Lung (tissue), 17 donors: ENCODE measurements at places on chromosomes 7 and 10.

DNA sequence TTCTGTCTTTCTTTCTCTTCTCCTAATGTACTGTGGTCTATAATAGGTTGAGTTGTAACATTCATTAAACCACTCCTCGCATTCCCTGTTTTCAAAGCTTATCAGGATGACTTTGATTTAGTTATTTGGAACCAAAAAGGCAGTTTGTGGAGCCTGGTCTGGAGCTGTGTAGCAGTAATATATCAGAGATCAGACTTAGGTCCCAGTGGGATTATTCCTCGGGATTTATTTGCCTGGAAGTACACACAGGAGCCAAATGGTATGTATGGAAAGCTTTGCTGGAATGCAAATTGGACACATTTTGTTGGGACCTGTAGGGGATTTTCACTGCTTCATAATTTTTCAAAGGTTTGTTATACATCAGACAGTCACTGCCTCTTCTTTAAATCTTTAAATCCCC lies 40.9 kb downstream of the GBF1 start:
- no peak for DNase-seq

DNA sequence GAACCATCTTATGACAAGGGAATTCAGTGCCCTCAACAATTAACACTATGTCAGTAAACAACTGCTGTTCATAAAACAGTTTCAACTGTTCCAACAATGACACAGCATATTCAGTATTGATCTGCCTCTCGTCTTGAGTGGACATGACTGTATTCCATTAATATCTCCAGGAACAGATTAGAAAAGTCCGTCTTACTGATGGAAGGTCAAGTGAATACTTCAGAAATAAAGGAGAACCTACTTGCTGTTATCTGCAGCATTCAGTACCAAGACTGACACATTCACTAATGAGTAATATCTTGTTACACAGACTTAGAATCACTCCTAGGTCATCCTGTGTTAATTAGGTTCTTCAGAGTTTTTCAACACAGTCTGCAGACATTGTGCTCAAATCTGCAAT lies 12.1 kb downstream of the KBTBD2 start:
- DNase-seq = no peak

DNA sequence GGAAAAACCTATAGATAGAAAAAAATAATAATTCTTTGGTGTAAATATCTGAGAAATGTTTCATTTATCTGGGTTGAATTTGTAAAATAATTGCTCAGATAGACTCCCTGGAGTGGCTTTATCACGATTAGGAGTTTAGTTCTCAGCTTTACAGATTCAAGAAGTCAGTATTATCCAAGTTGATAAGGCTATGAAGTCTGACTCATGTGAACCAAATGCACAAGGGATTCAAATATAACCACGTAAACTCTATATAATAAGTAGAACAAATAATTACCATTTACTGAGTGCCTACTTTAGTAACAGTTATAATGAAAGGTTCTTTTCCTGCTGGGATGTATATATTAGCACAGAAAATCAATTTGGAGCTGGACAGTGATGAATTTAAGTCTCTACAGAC lies 290.4 kb downstream of the PRKG1 start:
- no peak for DNase-seq

DNA sequence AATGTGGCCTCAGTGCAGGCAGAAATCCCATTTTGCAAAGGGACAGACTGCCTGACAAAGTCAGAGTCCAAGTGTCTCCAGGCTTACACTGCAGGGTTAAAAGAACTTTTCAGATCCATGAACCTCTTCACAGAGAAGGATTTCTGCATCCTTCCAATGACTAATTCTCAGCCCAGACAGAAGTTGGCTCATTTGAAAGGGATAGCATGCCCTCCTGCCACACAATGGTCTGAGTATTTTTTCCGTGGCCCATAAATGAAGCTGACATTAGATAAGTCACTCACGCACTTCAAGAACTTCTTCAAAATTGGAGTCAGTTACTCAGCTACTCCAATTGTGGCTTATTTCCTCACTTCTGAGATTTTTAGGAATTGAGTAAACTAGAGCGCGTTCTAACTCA lies 170.2 kb downstream of the PLXNA4 start:
- DNase-seq = no peak

GRCh38 chr7:121561717-121562116 lies 165.6 kb upstream of the FAM3C start:
- peak; percentile 11 for DNase-seq

GRCh38 chr7:129162732-129163131 lies 18.2 kb downstream of the TSPAN33 start:
- no peak for DNase-seq

- DNase-seq = peak; percentile 81
Observed at GRCh38 chr7:23531050-23531793, 559 bp downstream of the TRA2A start.

- DNase-seq = no peak
Observed at GRCh38 chr10:77463967-77464745, 173.5 kb downstream of the KCNMA1 start.

DNA sequence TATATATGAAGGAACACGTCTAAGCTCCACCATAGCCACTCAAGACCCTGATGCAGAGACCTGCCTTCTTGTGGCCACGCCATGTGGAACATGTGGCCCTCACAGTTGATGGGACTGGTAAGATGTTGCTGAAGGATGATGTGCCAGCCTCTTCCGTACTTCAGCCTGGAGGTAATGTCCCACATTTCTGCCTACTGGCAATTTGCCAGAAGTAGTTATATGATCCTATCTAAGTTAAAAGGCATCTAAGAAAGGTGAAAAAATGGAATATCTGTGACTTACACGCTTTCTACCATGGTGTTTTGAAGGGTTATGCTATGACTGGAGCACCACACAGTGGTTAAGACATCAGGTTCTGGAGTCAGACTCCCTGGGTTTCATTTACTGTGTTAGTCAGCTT lies 948.7 kb upstream of the GHITM start:
- no peak for DNase-seq

DNA sequence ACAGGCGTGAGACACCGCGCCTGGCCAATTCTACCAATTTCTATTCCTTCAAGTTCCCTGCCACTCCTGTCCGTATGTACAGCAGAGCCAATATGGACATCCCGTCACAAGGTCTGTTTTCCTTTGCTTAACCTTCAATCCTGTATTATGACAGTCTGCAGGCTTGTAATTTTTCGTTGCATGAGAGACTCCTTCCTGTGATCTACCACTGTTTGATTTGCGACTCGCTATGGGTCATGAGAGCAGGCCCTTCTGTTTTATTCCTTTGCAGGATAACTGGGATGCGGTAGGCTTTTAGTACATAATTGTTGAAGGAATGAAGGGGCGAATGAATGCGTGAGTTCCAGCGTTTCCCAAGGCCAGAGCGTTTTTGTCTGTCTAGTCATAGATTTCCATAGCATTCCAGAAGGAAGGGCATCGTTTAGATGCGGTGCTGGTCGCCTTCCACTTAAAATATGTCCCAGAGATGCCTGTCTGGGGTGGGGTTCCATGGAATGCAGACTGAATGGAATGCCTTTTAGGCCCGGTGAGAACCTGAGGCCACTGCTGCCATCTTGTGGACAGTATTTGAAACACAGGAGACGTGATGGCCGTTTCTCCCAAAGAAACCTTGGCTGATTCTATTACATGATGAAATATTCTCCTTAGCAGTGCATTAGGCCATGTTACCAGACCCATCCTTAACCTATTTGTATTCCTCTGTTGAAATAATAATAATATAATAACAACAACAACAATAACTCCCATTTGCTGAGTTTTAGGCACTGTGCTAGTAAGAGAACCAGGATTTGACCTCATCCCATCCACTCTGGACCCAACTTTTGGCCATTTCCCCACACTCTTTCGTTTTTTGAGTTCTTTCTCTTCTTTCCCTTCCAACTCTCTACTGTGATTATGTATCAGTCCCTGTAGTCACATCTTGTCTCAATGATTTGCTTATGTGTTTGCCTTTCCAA lies 193.2 kb downstream of the MYOF start:
- DNase-seq = peak; percentile 85

DNA sequence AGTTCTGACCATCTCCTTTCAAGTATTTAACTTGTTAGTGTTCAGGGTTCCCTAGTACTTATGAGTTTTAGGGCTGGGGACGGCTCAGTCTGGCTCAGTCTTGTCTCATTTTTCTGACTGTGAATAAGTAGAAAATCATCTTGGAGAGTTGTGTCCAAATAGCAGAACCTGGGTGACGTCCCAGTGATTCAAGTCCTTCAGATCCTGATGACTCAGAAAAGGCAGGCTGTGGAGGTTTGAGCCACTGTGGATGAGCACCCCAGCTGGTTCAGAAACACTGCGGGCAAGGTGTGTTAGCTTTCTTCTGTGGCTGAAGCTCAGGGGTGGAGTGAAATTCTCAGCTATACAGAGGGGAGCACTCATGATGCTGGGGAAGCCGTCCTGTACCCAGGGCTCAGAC lies 154.4 kb upstream of the NPY start:
- no peak for DNase-seq

- no peak for DNase-seq
Observed at GRCh38 chr10:44627591-44628354, 242.9 kb upstream of the CXCL12 start.

- DNase-seq = no peak
Observed at GRCh38 chr10:102311025-102311420, 65.7 kb downstream of the GBF1 start.

GRCh38 chr10:1631282-1631681 lies 106.0 kb downstream of the ADARB2 start:
- DNase-seq = no peak
